CD4-positive, alpha-beta T cell (primary cell): ENCODE measurements at places on chromosomes 3 and 15.

GRCh38 chr3:183487896-183488295, 59.5 kb upstream of the MCF2L2 start:
- DNase-seq: no peak
- peaks cover 34% of the 10 kb centered on the region for H3K36me3 ChIP-seq
- no peak overlapping the region for H3K27ac ChIP-seq
- H3K27me3 ChIP-seq: no peaks in the 10 kb centered on the region
- no peak overlapping the region for H3K4me3 ChIP-seq

DNA sequence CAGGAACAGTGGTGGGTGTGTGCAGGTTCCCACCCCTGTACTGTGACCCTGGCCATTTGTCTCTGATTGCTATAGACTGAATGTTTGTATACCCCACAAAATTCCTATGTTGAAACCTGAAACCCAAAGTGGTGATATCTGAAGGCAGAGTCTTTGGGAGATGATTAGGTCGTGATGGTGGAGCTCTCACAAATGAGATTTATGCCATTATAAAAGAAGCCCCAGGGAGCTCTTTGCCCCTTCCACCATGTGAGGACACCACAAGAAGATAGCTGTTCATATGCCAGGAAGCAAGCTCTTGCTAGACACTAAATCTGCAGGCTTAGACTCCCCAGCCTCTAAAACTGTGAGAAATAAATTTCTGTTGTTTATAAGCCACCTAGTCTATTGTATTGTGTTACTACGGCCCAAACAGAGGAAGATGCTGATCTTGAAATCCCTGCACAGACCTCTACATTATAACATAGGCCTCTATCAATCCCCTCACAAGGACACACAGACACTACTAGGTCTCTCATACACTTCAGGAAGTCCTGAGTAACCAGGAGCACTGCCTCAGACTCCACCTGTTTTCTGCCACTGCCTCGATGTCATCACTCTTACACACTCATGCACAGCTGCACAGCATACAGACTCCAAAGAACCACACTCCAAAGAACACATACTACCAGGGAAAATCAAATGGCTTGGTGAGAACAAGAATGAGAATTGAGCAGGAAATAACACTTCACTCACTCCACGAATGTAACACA, 14.7 kb downstream of the IGSF11 start:
- H3K4me1 ChIP-seq: no peaks in the 10 kb centered on the region
- no peaks in the 10 kb centered on the region for H3K27me3 ChIP-seq
- DNase-seq: no peak

DNA sequence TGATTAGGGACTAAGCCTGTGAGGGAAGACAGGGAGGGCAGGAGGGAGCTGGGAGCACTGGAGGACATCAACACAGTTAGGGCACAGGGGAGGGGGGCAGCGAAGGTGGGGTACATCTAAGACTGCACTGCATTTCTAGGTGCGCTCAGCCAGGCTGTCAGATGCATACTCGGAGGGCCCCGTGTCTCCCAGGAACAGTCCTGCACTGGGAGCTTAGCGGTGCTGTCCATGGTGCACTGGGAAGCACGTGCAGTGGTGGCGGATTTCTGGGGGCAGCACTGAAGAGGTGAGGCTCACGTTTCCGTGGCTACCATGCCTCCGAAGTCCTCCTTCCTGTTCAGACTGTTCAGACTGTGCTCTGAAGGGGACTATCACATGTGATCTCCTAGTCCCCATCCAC, 54.4 kb downstream of the ROPN1B start:
- no peak overlapping the region for H3K27ac ChIP-seq

DNA sequence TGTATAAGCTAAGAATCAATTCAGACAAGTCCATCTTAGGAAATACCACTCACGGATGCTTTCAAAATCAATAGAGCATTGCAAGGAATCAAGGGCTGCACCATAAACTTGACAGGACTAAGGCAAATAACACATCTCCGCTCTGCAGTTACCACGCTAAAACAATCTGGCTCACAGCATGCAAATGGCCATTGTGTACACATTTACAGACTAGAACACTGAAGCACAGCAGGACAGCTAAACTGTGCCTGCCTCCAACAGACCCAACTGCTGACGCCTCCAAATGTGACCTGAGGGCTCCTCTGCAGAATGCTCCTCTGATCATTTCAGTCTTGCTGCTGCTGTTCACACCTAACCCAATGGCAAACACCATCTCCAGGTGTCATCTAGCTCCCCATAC, 104.3 kb downstream of the MEX3B start:
- no peaks in the 10 kb centered on the region for H3K4me1 ChIP-seq
- H3K4me3 ChIP-seq: no peak overlapping the region
- H3K27ac ChIP-seq: no peak overlapping the region
- H3K36me3 ChIP-seq: no peaks in the 10 kb centered on the region

- peak within 1 kb of the TSS; percentile 67 for H3K4me3 ChIP-seq
- peak within 1 kb of the TSS; percentile 85 for H3K27ac ChIP-seq
- peaks cover 19% of the 10 kb centered on the region for H3K4me1 ChIP-seq
- no peaks in the 10 kb centered on the region for H3K27me3 ChIP-seq
These were observed at the start of gene BBX for GRCh38 chr3:107522510-107523288. BBX (plus strand) TSS chr3:107522962; CDS start chr3:107710461, 187,499 bp downstream.

DNA sequence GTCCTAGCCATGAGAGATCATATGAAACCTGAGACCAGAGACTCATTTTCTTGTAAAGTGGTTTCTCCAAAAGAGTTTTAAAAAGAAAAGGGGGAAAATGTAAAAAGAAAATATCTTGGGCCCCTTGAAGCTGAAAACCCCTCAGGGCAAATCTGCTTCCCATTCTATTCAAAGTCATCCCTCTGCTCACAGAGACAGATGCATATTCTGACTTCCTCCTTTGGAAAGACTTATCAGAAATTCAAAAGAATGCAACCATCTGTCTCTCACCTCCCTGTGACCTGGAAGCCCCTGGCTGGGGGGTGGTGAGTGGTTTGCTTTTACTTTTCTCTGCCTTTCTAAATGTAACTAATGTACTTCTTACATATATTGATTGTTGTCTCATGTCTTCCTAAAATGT, 1154.8 kb downstream of the NSUN3 start:
- H3K27ac ChIP-seq: no peak overlapping the region
- no peak overlapping the region for H3K4me3 ChIP-seq
- no peaks in the 10 kb centered on the region for H3K27me3 ChIP-seq

DNA sequence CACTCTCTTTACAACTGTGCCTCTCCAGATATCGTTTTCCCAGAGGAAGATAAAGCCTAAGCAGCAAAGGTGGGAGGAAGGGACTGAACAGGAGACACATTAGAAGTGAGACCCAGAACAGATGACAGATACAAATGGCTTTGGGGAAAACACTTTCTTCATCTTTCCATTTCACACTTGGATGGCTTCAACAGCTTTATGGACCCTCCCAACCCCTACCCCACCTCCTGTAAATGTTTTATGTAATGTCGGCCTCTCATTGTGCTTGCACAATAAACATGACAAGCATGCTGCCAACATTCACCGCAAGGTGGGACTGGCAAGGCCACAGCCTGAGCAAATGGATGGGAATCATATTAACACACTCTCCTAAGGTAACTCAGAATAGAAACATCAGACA, 1088.6 kb downstream of the TUSC7 start:
- no peak overlapping the region for H3K27ac ChIP-seq
- DNase-seq: no peak
- no peaks in the 10 kb centered on the region for H3K4me1 ChIP-seq
- H3K36me3 ChIP-seq: no peaks in the 10 kb centered on the region
- no peaks in the 10 kb centered on the region for H3K27me3 ChIP-seq

DNA sequence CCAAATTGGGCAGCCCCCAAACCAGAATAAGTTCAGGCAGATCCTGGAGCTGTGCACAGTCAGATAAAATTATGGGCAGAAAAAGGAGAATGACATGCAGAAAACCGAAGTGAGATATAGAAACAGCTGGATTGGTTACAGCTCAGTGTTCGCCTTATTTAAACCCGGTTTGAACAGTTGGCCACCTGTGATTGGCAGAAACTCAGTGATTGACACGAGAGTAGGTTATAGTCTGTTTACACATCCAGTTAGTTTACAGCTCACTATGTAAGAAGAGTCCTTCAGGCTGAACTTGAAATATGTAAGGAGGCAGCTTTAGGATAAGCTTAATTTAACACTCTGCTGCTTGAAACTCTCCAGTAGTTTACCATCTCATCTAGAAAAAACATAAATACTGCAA, 271.6 kb upstream of the ARRDC4 start:
- no peaks in the 10 kb centered on the region for H3K36me3 ChIP-seq
- no peak overlapping the region for H3K4me3 ChIP-seq
- H3K27me3 ChIP-seq: no peaks in the 10 kb centered on the region
- no peak overlapping the region for H3K27ac ChIP-seq
- no peak for DNase-seq
- no peaks in the 10 kb centered on the region for H3K4me1 ChIP-seq

DNA sequence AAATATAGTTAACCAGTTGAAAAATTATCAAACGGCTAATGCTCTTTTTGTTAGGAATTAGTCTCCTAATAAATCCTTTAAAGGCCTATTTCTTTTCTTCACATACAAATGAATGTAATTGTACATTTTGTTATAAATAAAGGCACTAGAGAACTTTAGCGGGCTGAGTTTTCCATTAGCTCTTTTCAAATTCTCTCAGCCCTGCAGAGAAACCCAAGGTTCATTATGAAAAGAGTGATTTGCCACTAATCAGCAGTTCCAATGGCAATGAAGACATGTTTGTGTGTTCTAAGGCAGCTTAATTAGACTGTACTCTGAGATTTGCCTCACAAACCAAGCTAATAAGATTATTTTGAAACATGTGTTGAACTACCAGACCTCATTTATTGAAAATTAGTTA, 64.6 kb upstream of the P2RY1 start:
- H3K27ac ChIP-seq: no peak overlapping the region
- no peaks in the 10 kb centered on the region for H3K36me3 ChIP-seq
- no peak overlapping the region for H3K4me3 ChIP-seq
- no peaks in the 10 kb centered on the region for H3K27me3 ChIP-seq

DNA sequence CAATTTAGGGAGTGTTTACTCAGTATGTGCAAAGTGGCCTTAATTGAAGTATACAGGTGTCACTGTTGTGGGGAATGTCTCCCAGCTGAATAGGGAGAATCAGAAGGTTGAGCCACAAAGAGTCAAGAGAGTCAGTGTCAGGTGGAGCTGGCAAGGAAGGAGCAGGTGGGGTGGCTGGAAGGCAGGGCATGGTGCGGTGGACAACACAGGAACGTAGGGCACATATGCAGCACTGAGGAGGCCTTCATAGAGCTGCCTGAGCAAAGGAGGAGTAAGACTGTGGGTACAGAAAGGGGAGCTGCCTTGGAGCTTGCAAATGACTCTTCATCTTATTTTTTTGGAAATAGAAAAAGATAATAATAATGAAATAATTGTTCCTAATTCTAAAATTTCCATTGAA, 20.0 kb downstream of the ARHGEF3 start:
- H3K4me3 ChIP-seq: no peak overlapping the region
- no peak for DNase-seq
- peaks cover 85% of the 10 kb centered on the region for H3K4me1 ChIP-seq
- peak overlapping the region; percentile 49 for H3K27ac ChIP-seq

DNA sequence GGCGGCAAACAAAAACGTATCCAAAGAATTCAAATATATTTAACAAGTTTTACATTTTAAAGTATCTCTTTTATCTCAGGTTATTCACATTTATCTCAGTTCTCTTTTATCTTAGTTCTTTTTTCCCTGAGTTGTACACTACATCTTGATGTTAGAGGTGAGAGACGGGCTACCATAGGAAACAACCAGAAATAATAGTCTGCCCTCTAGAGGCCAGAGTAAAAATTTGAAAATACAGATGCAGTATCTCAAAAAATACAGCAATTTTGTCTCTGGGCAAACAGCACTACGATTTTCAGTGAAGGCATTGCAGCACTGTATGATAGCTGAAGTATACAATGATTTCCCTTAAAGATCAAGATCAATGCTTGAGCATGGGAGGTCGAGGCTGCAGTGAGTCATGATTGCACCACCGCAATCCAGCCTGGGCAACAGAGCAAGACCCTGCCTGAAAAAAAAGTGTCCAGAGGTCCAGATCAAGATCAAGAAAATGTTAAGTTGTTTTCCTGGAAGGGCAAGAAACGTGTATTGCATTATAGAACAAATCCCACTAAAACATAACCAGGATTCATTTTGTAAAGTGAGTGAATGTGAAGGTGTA, 82.6 kb upstream of the ATP11B start:
- no peaks in the 10 kb centered on the region for H3K4me1 ChIP-seq
- no peak overlapping the region for H3K4me3 ChIP-seq
- H3K36me3 ChIP-seq: no peaks in the 10 kb centered on the region
- DNase-seq: no peak
- no peak overlapping the region for H3K27ac ChIP-seq

- peaks cover 26% of the 10 kb centered on the region for H3K36me3 ChIP-seq
- no peaks in the 10 kb centered on the region for H3K27me3 ChIP-seq
- H3K4me3 ChIP-seq: no peak overlapping the region
- no peaks in the 10 kb centered on the region for H3K4me1 ChIP-seq
These were observed 77.6 kb downstream of the GALK2 start for GRCh38 chr15:49247556-49248110.

DNA sequence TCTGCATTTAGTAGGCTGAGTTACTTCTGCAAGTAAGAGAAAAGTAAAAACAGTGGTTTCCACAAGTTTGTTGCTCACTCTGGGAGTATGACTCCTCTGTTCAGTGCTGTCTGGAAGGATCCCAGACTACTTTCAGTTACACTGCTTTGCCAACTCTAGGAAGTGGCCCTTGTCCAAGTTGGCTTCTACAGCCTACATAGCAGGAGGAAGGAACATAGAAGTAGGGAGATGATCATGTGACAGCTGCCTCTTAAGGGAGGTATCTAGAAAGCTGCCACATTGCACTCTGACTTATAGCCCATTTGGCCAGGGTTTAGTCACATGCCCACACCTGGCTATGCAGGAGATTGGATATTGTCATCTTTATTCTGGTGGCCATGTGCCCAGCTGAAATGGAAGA, 298.1 kb downstream of the NSUN3 start:
- no peaks in the 10 kb centered on the region for H3K36me3 ChIP-seq
- no peak overlapping the region for H3K4me3 ChIP-seq
- H3K4me1 ChIP-seq: no peaks in the 10 kb centered on the region
- no peak for DNase-seq
- H3K27me3 ChIP-seq: no peaks in the 10 kb centered on the region

- DNase-seq: no peak
- H3K36me3 ChIP-seq: no peaks in the 10 kb centered on the region
- no peak overlapping the region for H3K27ac ChIP-seq
- no peak overlapping the region for H3K4me3 ChIP-seq
- H3K4me1 ChIP-seq: no peaks in the 10 kb centered on the region
These were observed 148.6 kb downstream of the SUCNR1 start for GRCh38 chr3:152021951-152022461.

GRCh38 chr3:173257797-173258196, 116.8 kb upstream of the SPATA16 start:
- H3K4me3 ChIP-seq: no peak overlapping the region
- no peaks in the 10 kb centered on the region for H3K27me3 ChIP-seq
- H3K36me3 ChIP-seq: no peaks in the 10 kb centered on the region
- DNase-seq: no peak
- H3K27ac ChIP-seq: no peak overlapping the region
